A172 (cell line): ENCODE measurements at places on chromosomes 2 and 18. TPM values are rescaled to one million over a fixed set of nuclear protein-coding genes. Genes with fewer than 3 reads are reported as not detected.

STAT1 gene
- total RNA-seq, result 55.0 and 64.7 TPM in 2 replicates

TUBA4B gene
- total RNA-seq, result not detected in 2 replicates

RNU2-63P gene
- not detected in 2 replicates for total RNA-seq

KLHL41 gene
- total RNA-seq, result 0.19 TPM in 1 of 2 replicates, not detected in the other

C1QL2 gene
- not detected in 2 replicates for total RNA-seq

IGFBP2 gene
- total RNA-seq, result 42.8 and 56.6 TPM in 2 replicates

XDH gene
- total RNA-seq, result 0.19 and 0.34 TPM in 2 replicates

NOL4 gene
- not detected in 2 replicates for total RNA-seq

BOK gene
- total RNA-seq, result 0.07 and 0.60 TPM in 2 replicates

MYO5B gene
- total RNA-seq, result 25.8 and 29.5 TPM in 2 replicates

ARHGEF33 gene
- total RNA-seq, result 0.09 TPM in 1 of 2 replicates, not detected in the other

GAREM1 gene
- total RNA-seq, result not detected in 2 replicates

ARHGAP25 gene
- not detected in 2 replicates for total RNA-seq

CD226 gene
- 0.17 and 0.29 TPM in 2 replicates for total RNA-seq

MAB21L4 gene
- total RNA-seq, result 0.22 TPM in 1 of 2 replicates, not detected in the other

PMAIP1 gene
- total RNA-seq, result 14.7 and 23.2 TPM in 2 replicates

GPR75 gene
- 0.81 and 1.3 TPM in 2 replicates for total RNA-seq

SPATA3 gene
- total RNA-seq, result not detected in 2 replicates

RESP18 gene
- total RNA-seq, result not detected in 2 replicates

LGALSL gene
- 7.6 and 20.3 TPM in 2 replicates for total RNA-seq

ANO7 gene
- total RNA-seq, result 0.03 and 0.72 TPM in 2 replicates

EPB41L3 gene
- total RNA-seq, result not detected in 2 replicates

EFHD1 gene
- total RNA-seq, result 0.24 and 1.1 TPM in 2 replicates

CAPN13 gene
- not detected in 2 replicates for total RNA-seq

B3GNT7 gene
- 0.17 TPM in 1 of 2 replicates, not detected in the other for total RNA-seq

ACKR3 gene
- total RNA-seq, result 1.3 and 1.7 TPM in 2 replicates

VSNL1 gene
- not detected in 2 replicates for total RNA-seq

FAHD2B gene
- total RNA-seq, result 3.2 and 6.1 TPM in 2 replicates

HOXD11 gene
- total RNA-seq, result 17.3 and 23.9 TPM in 2 replicates

FAM237A gene
- not detected in 2 replicates for total RNA-seq

PRSS56 gene
- not detected in 2 replicates for total RNA-seq

SNORC gene
- total RNA-seq, result 0.17 and 0.86 TPM in 2 replicates

CNTNAP5 gene
- total RNA-seq, result not detected in 2 replicates

RFX8 gene
- not detected in 2 replicates for total RNA-seq

TTR gene
- not detected in 2 replicates for total RNA-seq

SLC4A5 gene
- total RNA-seq, result 0.07 TPM in 1 of 2 replicates, not detected in the other

DSC2 gene
- total RNA-seq, result not detected in 2 replicates

ABCB11 gene
- total RNA-seq, result not detected in 2 replicates

L3MBTL4 gene
- not detected in 2 replicates for total RNA-seq

ALPG gene
- total RNA-seq, result 0.12 TPM in 1 of 2 replicates, not detected in the other

HOXD1 gene
- 0.34 TPM in 1 of 2 replicates, not detected in the other for total RNA-seq

CPLX4 gene
- total RNA-seq, result not detected in 2 replicates

CHAC2 gene
- total RNA-seq, result 22.5 and 30.9 TPM in 2 replicates

ABHD3 gene
- 47.6 and 56.1 TPM in 2 replicates for total RNA-seq

COL4A3 gene
- not detected in 2 replicates for total RNA-seq

FRZB gene
- 0.31 and 0.74 TPM in 2 replicates for total RNA-seq

RND3 gene
- total RNA-seq, result 155 and 205 TPM in 2 replicates

SERPINB3 gene
- not detected in 2 replicates for total RNA-seq

CCT4 gene
- total RNA-seq, result 402 and 428 TPM in 2 replicates

OTOF gene
- 2.1 TPM in 1 of 2 replicates, not detected in the other for total RNA-seq

HOXD12 gene
- not detected in 2 replicates for total RNA-seq

PIEZO2 gene
- total RNA-seq, result 1.8 and 2.5 TPM in 2 replicates
